ENCODE measurements at places on chromosomes 11 and 22. TPM values are rescaled to one million over a fixed set of nuclear protein-coding genes. Genes with fewer than 3 reads are reported as not detected.

INS gene
- total RNA-seq: not detected

OR4C6 gene
- total RNA-seq: not detected

A4GALT gene
- 30.9 TPM for total RNA-seq

DLG2 gene
- total RNA-seq: 1.6 TPM

SLC15A3 gene
- total RNA-seq: 6.3 TPM

NOX4 gene
- 0.12 TPM for total RNA-seq

IGF2 gene
- total RNA-seq: 549 TPM

RAB36 gene
- total RNA-seq: 2.5 TPM

IFITM10 gene
- total RNA-seq: 0.51 TPM

DEFB131B gene
- total RNA-seq: not detected

LRRN4CL gene
- total RNA-seq: 5.3 TPM

LRFN4 gene
- total RNA-seq: 36.5 TPM

TMPRSS5 gene
- total RNA-seq: not detected

SLC17A6 gene
- not detected for total RNA-seq

OR8A1 gene
- not detected for total RNA-seq

OR10G4 gene
- not detected for total RNA-seq

OR51I1 gene
- not detected for total RNA-seq
